COR-L47 (cell line): ENCODE measurements at places on chromosomes 7 and 10.

DNA sequence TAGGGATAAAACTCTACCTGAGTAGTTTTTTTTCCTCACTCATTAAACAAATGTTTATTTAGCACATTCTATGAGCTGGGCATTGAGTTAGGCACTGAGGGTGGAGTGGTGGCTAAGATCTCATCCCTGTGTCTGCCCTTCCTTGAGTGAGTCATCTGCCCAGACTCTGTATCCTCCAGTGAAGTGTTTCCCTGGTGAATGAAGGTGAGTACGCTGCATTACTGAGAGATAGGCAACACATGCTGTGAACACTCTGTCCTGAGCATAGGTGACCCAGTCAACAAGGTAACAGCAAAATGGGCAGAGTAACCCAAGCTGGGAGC is 5.8 kb downstream of the PITX3 start:
- DNase-seq = no peak

DNA sequence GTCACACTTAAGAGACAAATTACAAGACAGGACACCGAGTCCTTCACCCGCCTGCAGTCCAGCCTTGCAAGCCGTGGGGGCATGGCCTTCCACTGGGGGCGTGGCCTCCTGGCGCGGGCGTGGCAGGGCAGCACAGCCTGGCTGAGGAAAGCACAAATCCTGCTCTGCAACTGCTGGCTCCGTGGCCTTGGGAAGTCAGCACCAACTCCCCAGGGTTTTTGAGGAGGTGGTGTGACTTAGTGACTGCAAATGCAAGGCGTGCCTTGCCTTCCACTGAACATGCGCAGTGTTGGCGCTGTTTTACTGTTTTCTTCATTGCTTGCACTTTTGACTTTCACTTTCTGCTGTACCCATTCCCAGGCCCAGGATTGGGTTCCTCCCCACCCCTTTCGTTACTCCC is 12.9 kb upstream of the BMS1 start:
- no peak for DNase-seq

DNA sequence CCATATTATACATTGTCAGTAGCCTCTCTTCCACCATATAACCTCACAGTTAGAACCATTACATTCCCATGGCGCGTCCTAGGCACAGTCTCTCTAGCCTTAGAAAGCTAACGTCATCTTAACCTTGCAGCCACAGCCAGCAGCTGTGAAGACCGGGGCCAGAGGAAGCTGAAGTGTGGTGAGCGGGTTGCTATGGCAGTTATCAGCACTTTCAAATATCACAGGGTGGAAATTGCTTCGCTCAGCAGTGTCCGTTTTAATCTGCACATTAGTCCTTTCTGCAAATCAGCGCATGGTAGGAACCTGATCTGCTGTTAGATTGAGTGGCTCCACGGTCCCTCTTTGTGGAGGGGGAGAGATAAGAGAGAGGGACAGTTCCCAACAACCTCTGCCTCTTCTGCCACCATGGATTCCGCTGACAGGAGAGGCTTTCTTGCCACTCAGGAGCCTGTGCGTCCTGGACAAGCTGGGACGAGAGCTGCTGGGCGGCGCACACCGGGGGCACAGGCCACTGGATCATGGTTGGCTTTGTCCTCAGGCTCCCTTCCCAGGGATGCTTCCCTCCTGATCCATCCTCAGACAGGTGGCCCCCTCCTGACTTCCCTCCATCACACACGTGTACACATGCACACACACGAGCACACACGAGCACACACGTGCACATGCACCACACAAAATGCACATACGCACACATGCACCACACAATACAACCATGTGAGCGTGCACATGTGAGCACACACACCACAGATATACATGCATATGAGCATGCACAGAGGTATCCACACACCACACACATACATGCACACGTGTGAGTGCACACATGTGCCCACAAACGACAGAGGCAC is 93.8 kb downstream of the WDR37 start:
- DNase-seq = no peak

- no peak for DNase-seq
Measured at GRCh38 chr10:79938728-79939406, 10.0 kb downstream of the SFTPD start.

DNA sequence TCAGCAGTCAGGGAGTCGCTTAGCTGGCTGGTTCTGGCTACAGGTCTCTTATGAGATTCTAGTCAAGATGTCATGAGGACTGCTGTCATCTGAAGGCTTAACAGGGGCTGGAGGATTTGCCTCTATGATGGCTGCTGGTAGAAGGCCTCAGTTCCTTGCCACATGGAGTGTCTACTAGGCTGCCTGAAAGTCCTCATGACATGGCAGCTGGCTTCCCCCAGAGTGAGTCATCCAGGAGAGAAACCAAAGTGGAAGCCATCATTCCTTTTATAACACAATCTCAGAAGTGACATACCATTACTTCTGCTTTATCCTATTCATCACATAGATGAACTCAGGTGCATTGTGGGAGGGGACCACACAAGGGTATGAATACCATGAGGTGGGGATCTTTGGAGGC is 75.1 kb downstream of the EXOC6 start:
- DNase-seq = no peak

GRCh38 chr10:27611236-27611635 is 107.1 kb downstream of the RAB18 start:
- DNase-seq = no peak

DNA sequence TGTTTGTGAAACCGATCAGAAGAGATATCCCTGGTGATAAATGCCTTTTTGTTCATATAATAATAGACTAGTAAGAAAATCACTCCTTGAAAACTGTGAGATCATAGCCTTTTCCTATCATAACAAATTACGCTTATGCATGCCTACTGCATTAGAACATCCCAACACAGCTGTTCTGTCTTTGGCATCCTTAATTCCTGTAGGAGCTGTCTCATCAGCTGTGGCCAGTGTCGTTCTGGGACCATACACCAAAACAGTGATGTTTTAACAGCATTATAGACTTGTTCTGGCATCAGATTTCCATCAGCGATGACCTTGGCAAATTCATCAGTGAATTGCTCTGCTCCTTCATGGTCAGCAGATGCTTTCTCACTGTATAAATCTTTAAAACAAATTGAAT is 423.6 kb upstream of the LRGUK start:
- DNase-seq = no peak

DNA sequence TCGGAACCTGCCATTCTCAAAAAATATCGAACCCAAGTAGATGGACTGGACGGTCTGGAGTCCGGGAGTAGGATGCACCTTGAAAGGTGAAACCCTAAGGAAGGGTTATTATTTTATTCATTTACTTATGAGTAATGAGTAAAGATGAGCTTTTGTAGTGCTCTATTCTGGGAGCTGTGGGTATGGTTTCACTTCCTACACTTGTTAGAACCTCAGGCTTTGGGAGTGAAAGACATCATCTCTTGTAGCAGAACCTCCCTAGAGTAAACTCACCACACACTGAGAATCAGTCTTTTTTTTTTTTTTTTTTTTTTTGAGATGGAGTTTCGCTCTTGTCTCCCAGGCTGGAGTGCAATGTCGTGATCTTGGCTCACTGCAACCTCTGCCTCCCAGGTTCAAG is 389.4 kb upstream of the AUTS2 start:
- no peak for DNase-seq

- DNase-seq = no peak
Measured at GRCh38 chr7:141263508-141263907, 189.6 kb downstream of the TMEM178B start.

DNA sequence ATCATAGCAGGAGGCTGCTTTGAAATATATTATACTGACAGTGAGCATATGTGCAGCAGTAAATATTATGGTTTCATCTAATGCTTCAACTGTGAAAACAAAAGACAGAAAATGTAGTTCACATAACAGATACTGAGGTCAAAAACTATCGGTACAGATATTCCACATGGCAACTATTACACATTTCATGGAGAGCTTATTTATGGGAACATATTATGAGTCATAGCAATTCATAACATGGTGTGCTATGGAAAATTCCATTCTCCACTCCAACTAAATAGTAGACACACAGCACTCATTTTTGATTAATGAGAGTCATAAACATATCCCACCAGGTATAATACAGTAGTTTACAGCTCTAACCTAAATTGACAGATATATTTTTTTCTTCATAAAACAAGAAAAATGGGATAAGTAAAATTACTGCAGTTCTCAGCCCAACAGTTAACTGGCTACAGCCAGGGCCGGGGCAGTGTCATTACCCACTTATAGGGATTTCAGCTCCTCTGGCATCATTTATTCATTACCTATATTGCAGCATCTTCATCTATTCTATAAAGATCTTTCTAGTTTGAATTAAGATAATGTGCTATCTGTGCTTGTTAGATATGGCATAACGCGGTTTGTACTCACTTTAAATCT is 475.6 kb upstream of the KLF6 start:
- DNase-seq = no peak

DNA sequence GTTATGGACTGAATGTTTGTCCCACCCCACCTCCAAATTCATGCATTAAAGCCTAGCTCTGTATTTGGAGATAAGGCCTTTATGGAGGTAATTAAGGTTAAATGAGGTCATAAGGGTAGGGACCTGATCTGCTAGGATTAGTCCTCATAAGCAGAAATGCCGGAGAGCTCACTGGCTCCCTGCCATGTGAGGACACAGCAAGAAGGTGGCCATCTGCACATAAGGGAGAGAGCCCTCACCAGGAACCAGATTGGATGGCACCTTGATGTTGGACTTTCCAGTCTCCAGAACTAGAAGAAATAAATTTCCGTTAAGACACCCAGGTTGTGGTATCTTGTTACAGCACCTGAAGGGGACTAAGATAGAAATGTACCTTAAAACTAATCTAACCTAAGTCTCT is 816.1 kb upstream of the C7orf33 start:
- DNase-seq = no peak

DNA sequence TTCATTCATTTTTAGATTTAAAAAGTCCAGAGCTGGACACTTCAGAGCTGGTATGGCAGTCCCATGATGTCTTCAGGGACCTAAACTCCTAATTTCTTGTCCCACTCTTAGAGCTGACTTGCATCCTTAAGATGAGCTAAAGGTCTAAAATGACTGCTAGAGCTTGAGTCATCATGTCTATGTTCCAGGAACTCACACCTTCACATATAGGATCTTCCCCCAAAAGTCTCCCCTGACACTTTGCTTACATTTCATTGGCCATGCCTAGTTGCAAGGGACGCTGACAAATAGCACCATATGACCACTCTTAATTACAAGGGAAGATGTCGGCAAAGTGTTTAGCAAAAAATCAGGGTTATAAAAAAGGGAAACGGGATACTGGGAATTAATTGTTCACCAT is 10.4 kb upstream of the AOAH start:
- DNase-seq = no peak

DNA sequence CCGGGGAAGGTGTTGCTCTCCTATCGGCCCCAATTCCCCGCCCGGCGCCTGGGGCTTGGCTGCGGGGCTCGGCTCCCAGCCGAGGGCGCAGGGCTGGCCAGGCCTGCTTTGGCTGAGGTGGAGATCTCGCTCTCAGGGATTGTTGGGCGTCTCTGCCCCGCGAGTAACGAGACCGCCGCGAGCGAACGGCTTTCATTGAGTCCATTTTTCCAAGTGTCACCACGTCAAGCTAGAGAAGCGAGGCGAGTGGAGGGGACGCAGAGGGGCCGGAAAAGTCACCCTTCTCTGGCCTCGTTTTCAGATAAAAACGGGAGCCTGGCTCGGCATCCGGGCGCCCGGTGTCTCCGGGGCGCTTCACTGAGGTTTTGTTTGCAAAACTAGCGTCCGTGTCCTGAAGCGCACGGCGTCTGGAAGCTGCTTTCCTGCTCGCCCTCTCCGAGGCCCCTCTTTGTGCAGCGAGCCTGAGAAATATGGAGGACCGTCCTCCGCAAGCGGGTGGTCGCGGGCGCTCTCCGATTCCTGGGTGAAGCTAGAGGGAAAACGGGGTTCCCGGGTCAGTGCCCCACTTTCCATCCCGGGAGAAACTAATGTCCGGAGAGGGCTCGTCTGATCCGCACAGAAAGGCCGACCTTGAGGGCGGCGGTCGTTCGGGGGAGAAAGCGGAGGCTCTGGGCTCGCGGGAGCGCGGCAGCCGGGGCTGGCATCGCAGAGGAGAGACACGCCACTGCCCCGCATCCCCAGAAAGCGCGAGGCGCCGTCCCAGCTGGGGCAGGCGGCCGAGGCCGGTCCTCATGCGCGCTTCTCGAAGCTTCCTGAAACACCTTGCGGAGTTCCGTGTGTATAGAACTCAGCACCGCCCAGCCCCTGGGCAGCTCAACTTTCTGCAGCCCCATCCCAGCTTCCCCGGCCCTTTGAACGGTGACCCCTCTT is 3.5 kb upstream of the EN2 start:
- no peak for DNase-seq

DNA sequence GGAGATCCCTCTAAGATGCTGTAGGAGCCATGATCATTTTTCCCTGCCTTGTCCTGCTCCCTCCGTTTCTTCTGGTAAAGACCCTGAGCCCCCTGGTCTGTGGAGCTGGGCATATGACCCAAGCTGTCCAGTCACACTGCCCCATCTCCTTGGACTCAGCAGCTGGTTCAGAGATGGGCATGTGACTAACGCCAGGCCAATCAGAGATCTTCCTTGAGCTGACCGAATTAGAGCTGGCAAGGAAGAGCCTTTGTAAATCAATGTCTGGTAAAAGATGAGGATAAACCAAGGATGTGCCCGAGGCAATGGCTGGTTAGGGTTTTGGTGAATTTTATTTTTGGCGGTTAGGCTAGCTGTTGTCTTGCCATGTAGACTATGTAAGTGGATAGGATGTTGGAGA is 173.3 kb downstream of the LCOR start:
- no peak for DNase-seq

GRCh38 chr10:110533149-110533548 is 34.3 kb upstream of the SMC3 start:
- no peak for DNase-seq

GRCh38 chr10:23325132-23325531 is 19.5 kb downstream of the C10orf67 start:
- no peak for DNase-seq

GRCh38 chr7:13778967-13779366 is 210.5 kb downstream of the ETV1 start:
- no peak for DNase-seq

GRCh38 chr10:71735709-71736569 is 16.4 kb upstream of the C10orf105 start:
- no peak for DNase-seq

GRCh38 chr10:624605-625332 is 64.7 kb downstream of the DIP2C start:
- peak; percentile 83 for DNase-seq

- DNase-seq = no peak
Measured at GRCh38 chr7:95684505-95684904, 87.8 kb upstream of the DYNC1I1 start.

- no peak for DNase-seq
Measured at GRCh38 chr10:118449521-118449920, 107.4 kb upstream of the FAM204A start.

- DNase-seq = no peak
Measured at GRCh38 chr7:1320616-1321240, 88.1 kb downstream of the UNCX start.

DNA sequence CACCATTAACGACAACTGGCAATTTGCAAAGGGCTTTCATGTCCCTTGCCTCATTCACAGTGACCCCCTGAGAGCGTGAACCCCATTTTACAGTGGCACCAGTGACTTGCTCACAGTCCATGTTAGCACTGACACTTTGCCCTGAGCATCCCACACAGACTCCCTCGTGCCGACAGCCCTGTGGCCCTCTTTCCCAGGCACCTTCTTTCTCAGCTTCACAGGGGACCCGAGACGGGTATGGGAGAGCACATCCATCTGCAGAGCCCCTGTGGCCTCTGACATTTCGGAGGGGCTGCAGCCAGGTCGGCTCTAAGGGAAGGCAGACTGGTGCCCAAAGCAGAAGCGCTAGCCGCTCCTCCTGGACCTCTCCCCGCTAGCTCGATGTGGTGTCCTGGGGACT is 10.8 kb downstream of the LOXL4 start:
- no peak for DNase-seq
